ENCODE measurements at places on chromosomes 1 and 21. TPM values are rescaled to one million over a fixed set of nuclear protein-coding genes. Genes with fewer than 3 reads are reported as not detected.

Gene CSRP1
- 94.4 TPM for total RNA-seq

DNA sequence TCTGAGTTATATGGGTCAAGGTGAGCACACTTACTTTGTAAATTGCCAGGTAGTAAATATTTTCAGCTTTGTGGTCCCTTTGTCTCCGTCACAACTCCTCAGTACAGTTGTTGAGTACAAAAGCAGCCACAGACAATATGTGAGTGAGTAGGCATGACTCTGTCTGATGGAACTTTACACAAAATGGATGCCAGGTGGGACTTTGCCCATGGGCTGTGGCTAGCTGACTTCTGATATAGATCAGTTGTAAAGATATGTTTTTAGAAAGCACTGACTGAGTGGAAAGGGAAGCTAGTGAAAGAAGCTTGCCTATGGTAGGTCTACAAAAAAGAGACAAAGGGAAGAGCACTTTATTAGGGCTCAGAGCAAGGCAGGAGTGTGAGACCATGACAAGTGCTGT is 23.1 kb upstream of the IGSF5 start:
- DNase-seq: no peak

DNA sequence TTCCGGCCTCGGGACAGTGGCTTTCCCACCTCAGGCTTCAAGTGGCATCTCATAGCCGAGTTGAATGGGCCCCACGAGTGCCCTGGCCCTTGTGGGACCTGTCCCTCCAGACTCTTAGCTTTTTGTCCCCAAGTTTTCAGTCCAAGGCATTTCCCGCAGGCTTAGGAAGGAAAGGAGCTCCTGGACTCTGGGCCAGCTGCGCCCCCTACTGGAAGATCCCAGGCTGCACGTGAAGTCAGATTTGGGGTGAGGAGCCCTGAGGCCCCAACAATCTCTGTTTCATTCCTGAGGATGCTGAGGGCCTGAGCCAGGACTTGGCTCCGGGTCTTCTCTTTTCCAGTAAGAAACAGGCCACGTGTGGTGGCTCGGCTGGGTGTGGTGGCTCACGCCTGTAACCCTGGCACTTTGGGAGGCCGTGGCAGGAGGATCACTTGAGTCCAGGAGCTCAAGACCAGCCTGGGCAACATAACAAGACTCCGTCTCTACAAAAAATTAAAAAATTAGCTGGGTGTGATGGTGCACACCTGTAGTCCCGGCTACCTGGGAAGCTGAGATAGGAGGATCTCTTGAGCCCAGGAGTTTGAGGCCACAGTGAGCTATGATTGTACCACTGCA is 67.4 kb downstream of the ARHGEF10L start:
- peak; percentile 43 for DNase-seq

DNA sequence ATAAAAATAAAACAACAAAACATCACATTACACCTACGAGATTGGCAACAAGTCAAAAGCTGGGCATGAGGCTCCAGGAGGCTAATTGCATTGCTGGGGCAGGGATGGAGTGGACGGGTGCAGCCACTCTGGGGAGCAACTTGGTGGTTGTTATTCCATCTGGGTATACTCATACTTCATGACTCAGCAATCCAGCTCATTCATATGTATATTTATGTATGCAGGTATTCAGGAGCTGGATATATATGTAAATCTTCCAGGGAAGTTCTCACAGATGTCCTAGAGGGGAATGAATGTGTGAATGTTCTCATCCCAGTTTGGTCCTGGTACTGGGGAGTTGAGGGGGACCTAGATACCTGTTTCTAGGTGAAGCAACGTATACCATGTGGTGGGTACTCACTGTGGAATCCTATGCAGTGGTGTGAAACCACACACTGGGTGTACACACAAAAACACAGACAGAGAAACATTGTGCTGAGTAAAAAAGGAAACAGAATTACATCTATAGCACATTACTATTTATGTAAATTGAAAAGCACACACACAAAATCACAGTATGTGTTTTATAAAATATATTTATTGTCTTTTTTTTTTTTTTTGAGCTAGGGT is 79.7 kb upstream of the RAB4A start:
- no peak for DNase-seq

GRCh38 chr1:156766298-156767100 is 836 bp upstream of the PRCC start:
- DNase-seq: no peak

DNA sequence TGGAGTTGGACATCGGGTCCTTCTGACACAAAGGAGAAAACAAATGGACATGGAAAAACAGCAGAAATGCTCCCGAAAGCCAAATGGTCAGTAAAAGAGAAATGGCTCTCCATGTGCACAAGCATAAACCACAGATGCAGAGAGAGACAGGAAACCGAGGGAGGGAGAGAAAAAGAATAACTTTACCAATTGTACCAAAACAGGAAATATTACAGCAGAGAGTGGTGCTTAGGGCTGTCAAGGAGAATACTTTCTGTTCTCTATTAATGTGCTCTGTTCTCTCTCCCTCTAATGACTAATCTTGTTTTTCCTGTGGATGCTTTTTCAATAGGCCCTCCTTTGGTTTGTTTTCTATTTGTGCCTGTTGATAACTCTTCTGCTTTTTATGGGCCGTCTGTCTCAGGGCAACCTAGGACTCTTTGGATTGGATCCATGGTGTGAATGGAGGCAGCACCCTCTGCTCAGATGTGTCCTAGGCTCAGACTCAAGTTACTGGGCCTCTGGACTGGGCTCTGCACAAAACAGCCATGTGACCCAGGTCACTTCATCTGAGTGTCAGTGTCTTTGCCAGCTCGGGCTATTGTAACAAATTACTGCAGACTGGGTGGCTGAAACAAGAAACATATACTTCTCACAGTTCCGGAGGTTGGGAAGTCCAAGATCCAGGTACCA is 663.0 kb downstream of the NPHP4 start:
- DNase-seq: no peak

- DNase-seq: no peak
Measured at GRCh38 chr1:66412704-66413103, 121.2 kb upstream of the SGIP1 start.

- no peak for DNase-seq
Measured at GRCh38 chr1:248596615-248597014, 885 bp downstream of the OR2T10 start.

DNA sequence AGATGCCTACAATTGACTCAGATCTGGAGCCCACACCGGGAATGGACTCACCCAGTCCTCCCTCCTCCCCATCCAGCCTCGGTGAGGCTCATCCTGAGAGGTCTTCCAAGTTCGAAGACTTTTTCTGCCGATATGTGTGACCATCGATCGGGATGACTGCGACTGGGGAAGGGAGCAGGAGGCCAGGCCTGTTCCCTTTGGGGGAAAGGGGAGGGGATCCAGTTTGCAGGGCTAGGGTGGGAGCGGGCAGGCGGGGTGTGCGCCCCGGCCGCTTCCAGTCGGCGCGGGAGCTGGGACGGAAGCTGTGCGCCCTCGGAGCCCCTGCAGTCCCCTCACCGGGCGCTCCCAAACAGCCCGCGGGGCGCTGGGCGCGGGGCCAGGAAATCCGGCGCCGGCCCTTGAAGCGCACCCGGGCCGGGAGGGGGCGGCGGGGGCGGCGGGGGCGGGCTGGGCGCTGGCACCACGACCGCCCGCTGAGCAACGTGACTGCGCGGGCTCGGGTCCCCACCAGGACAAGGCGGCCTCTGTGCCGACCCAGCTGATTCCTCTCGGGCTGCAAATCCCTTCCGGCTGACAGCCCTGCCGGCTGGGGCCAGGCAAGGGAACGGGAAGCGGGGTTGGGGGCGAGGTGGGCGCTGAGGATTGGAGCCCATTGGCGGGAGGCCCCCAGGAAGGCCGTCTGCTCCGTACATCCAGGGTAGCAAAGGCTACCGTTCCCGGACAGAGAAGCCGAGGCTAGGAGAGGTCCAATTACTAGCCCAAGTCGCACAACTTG is 103.9 kb downstream of the EBNA1BP2 start:
- DNase-seq: no peak

Gene CFHR3
- total RNA-seq: not detected

GRCh38 chr1:205792481-205792881 is 17.2 kb upstream of the RAB29 start:
- DNase-seq: no peak

DNA sequence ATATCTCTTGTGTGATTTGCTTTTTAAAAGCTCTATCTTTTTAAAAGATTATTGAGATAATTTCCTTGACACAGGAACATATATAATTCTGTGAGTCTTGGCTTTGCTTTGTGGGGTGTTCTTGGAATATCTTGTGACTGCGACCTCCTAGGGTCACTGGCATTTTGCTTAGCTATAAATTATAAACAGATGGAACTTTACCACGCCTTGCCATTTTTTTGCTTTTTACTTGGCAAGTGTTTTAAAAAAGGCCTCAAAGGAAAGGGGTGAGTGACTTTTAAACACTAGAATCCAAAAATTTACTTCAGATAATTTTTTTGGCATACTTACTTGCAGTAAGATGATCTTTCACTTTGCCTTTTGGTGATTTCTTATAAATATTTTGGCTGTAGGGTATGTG is 43.6 kb downstream of the ALG6 start:
- DNase-seq: no peak

DNA sequence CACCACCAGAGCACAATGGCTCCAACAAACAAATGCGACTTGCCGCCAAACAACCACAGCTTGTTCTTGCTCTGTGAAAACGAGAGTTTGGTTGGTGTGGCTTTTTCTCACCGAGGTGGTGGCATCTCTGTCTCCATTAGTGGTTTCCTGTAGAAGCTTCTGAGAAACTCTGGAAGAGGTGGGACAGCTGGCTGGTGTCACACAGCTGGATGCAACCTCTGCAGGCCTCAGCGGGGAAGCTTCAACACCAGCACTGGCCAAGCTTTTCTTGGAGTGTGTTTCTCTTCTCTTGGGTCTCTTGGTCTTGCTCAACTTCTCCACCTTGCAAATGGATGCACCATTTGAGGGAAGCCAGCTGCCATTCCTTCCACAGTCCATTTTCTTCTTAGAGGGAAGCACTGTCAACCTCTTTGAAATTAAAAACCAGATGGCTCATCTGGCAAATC is 124.8 kb downstream of the KCNN3 start:
- no peak for DNase-seq

DNA sequence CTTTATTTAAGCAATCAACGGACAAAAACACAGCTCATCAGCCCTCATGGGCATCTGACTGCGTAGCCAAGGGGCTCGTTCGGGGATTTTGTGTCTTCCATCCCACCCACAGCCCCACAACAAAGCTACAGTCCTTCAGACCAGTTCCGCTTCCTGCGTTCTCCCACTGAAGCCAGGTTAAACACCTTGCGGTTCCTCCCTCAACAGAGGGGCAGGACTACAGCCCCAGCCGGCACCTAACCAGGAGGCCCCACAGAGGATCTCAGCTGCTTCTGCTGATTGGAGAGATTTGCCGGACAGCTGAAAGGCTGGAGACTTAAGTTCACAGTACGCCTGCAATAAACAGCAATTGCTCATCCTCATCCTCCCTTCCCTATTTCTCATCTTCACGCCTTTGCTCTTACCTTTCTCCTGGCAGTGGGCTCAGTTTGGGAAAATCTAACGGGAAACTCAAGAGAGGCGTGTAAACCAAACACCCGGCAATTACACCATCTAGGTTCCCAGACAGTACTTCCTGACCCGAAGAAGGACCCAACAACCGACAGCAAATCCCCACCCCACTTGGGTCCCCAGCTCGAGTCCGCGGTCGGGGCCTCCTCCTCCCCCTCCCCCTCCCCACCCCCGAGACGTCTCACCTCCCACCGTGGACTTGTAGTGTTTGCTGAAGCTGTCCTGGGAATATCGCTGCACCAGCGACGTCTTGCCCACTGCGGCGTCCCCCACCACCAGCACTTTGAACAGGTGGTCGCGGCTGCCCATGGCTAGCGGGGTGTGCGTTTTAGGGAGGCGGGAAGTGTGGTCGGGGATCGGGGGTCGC is 876 bp downstream of the RAB29 start:
- no peak for DNase-seq

DNA sequence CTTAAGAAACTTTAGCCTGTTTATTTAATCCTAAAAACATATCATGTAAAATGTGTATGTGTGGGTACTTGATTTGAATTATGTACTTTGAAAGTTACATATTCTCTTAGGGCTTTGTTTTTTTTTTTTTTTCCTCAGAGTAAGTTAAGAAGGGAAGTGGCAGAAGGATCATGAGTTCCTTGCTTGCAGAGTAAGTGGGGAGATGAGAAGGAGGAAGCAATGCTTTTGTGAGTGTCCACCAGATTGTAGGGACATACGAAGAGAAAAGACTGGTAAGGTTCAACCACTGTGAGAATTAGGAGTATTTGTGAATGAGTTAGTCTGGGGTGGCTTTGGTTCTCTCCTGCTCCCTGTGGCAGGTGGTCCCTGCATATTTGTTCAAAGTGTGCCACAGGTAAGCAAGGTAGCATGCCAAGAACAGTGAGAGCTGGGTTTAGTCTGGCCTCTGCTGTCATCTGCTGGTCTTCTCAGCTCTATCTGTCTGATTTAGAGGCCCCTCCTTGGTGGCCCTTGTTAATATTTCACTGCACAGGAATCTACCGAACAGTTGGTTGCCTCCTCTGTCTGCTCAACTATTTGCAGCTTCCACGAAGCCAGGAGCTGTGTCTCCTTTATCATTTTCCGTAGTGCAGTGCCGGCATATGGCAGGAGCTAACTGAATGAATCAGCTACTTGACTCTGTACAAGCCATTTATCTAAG is 9.5 kb downstream of the DNM3 start:
- DNase-seq: no peak

DNA sequence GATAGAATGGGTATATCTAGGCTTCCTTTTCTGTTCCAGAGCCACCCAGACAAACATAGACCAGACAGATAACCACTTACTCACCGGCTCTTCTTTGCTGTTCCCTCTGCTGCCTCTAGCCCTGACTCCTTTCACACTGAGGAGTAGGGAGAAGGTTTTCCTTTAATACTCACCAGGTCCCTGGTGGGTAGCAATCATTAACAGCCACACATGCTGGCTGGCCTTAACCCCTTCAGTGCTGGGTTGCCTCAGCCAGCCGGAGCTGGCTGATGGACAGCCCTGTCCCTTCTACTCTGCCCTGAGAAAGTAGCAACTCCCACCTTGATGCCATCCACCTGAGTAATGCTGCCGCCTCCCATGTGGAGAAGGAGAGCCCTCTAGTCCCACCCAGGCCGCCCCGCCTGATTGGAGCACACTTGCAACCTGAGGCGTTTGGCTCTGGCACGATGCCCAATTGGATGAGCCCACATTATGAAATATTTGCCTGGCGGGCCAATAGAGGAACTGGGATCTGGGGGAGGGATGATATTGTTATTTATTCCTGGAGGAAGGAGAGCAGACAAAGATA is 71.6 kb downstream of the PLEKHA6 start:
- DNase-seq: no peak

- DNase-seq: no peak
Measured at GRCh38 chr1:100134872-100135271, 1.9 kb downstream of the TRMT13 start.

All from Panc1 (cell line).